ENCODE measurements at places on chromosomes 6 and 20.

DNA sequence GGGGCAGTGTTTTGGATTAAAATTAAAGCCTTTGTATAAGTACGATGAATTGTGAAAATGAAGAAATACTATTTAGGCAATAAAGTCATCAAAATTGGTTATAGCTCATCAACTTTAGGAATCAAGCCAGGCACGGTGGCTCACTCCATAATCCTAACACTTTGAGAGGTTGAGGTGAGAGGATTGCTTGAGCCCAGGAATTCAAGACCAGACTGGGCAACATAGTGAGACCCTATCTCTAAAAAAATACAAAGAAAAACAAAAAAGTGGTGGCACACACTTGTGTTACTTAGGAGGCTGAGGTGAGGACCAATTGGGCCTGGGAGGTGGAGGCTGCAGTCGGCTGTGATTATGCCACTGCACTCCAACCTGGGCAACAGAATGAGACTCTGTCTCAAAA is 8.5 kb upstream of the RHAG start:
- no peak for DNase-seq

- peak; percentile 19 for DNase-seq
Observed at GRCh38 chr6:64477391-64477790, 841.8 kb downstream of the PHF3 start.

GRCh38 chr6:56655996-56656395 is 13.3 kb upstream of the DST start:
- no peak for DNase-seq

GRCh38 chr6:2190661-2191389 is 54.6 kb downstream of the GMDS start:
- no peak for DNase-seq

- no peak for DNase-seq
Observed at GRCh38 chr6:116314878-116315277, 35.1 kb upstream of the TSPYL1 start.

DNA sequence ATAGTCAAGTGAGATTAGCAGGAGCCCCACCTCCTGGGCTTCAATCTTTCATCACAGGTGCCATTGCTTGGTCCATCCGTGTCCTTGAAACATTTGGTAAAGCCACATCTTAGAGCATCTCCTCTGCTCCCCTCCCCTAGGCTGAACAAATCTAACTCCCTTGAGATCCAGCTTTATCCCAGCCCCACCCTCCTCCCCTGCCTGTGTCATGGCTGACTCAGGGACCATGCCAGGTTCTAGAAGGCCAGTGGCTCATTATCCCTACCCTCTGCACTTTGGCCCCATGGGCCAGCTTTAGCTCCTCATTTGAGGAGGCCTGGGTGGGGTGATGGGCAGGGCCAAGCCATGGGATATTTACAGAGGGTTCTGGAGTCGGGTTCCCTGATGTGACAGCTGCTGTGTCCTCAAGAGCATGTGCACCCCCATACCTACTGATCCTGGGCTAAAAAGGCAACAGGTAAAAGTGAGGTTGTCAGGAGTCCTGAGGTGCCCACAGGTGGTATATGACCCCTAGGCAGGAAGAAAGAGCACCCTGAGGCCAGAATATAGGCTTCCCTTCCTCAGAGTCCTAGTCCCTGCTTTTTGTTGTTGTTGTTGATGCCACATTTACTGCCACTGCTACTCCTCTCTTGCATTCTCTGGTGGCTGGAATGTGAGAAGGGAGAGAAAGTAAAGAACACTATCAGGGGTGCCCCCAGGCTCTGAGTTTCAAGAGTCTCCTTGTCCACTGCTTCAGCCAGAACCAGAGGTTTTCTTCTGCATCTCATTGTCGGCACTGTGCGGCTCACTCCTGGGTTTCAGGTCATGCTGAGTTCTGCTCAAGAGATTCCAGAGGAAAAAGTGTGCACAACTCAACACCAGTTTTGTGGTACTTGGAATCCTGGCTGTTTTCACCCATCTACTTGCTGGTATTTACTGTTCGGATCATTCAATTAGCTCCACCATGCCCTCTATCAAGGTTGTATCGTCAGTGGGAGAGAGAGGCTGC is 228.4 kb downstream of the LRFN2 start:
- DNase-seq, result no peak

GRCh38 chr20:32589256-32589655 is 4.1 kb upstream of the NOL4L start:
- no peak for DNase-seq

GRCh38 chr6:7267466-7268091 is 45.4 kb downstream of the SSR1 start:
- DNase-seq, result peak; percentile 89

- DNase-seq, result no peak
Observed at GRCh38 chr20:50737352-50737751, 6.0 kb downstream of the PARD6B start.

GRCh38 chr6:119318730-119319129 is 30.8 kb downstream of the MAN1A1 start:
- no peak for DNase-seq

DNA sequence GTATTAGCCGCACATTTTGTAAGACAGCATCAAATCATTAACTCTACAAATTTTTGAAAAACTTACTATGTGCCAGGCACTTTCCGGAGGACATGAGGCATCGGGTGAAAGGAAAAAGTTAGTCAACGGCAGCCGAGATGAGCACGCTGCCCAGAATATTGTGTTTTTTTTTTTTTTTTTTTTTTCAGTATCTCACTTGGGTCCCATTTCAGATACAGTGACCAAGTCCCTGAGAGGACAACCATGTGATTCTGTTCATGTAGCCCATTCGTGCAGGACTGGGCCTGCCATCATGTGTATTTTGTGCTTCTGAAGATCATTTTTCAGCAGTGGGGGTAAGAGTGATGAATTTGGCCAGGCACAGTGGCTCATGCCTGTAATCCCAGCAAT is 1.3 kb downstream of the SLA2 start:
- DNase-seq, result no peak

DNA sequence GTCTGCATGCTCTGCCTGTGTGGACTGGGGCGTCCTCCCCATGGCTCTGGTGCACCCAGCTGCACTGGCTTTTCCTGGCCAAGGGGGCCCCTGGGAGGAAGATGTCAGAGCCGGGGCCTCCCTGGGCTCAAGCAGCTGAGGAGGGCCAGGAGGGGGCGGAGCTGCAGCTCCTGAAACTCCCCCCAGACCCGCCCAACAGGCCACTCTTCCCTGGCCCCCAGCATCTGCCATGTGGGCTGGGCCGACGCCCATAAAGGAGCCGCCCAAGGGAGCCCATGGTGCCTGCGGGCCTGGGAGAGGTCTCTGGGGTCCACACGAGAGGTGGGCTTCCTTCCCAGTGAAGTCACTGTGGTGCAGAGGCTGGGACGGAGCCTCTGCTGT is 4.0 kb downstream of the RBBP8NL start:
- no peak for DNase-seq

GRCh38 chr6:89599727-89600126 is 38.8 kb downstream of the LYRM2 start:
- DNase-seq, result no peak

DNA sequence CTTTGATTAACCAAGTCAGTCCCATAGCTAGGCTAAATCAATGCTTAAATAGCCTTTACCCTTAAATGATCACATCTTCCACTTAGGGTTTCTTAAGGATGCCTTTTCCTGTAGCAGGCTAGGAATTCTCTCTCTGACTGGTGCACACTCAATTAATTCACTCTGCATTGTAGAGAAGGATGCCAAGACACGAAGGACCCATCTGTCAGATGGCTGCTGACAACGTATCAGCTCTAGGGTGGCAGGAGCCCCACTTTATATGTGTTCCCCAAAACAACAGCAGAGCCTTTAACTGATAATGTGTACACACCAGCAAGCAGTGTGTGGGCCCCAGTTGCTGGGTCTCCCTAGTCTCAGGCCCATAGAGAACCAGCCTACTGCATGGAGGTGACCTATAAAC is 13.3 kb downstream of the GNAS start:
- no peak for DNase-seq

GRCh38 chr6:163984124-163984936 is 569.8 kb downstream of the QKI start:
- DNase-seq, result peak; percentile 68

DNA sequence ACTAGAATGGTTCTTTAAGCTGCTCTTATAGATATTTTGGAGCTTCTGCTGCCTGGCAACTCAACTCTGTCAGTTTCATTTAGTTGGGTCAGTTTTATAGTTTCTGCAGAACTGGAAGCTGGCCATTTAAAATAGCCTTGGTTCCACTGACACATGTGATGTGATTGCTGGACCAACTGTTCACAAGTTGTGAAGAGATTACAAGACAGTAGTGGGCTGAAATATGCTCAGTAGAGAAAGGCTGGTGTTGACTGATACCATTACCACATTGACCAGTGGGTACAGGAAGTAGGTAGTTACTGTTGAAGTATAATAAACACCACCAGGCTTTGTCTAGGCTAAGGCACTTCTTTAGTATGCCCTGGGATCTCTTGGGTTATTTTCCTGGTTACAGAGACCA is 39.0 kb downstream of the BCKDHB start:
- DNase-seq, result no peak

- DNase-seq, result no peak
Observed at GRCh38 chr6:65707126-65707826, at the start of gene EYS. EYS (minus strand) TSS chr6:65707226; CDS start chr6:65495410, 211,816 bp downstream.

DNA sequence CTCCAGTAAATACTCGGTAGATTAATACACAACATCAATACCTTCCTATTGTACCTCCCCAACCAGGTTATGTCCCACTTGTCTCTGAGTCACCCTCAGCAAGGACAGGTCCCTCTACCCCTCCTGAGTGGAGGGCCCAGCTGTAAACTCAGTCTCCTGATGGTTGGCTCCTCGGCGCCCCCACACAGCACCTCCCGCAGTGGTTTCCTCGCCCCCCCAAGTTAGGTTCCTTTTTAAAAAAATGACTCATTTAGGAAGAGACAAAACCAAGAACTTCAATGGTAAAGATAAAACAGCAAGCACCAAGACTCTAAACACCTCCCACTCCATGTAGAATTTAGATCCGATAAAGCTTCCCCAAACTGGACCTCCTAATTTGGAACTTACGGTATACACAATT is 83.5 kb downstream of the TRERF1 start:
- no peak for DNase-seq

- peak; percentile 34 for DNase-seq
Observed at GRCh38 chr20:32945710-32946221, 58.5 kb downstream of the SUN5 start.

DNA sequence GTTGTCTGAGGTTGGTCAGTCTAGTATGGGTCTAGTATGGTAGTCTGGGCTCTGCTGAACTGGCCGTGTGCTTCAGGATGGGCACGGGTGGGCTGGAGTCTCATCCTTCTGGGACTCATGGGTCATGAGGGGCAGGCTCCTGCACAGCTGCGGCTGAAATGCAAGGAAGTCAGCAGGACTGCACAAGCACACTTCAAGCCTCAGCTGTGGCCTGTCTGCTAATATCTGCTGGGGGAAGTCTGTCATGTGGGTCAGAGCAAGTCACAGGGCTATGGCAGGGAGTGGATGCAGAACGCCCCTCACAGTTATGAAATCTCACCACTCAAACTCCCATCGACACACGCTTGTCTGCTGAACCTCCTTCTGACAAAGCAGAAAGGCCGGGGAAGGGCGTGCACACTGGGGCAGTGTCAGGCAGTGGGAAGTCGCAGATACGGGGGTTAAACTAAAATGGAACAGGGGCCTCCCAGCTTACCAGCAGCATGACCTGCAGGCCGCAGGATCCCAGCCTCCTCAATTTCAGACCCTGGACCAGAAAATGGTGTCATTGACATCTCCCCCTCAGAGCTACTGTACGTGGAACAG is 229.5 kb downstream of the SMOC2 start:
- DNase-seq, result no peak

- no peak for DNase-seq
Observed at GRCh38 chr6:14930366-14930989, 315.4 kb upstream of the JARID2 start.

- DNase-seq, result no peak
Observed at GRCh38 chr6:137699031-137699683, 167.9 kb upstream of the TNFAIP3 start.

DNA sequence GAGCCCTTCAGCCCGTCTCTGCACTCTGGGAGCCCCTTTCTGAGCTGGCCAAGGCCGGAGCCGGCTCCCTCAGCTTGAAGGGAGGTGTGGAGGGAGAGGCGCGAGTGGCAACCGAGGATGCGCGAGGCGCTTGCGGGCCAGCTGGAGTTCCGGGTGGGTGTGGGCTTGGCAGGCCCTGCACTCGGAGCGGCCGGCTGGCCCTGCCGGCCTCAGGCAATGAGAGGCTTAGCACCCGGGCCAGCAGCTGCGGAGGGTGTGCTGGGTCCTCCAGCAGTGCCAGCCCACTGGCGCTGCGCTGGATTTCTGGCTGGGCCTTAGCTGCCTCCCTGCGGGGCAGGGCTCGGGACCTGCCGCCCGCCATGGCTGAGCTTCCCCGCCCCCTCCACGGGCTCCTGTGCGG is 49.8 kb downstream of the GMPR start:
- DNase-seq, result no peak

GRCh38 chr6:21354805-21355238 is 238.7 kb upstream of the SOX4 start:
- no peak for DNase-seq

- DNase-seq, result no peak
Observed at GRCh38 chr6:44680202-44680720, 292.8 kb downstream of the CDC5L start.

GRCh38 chr6:167470101-167470835 is 145.4 kb downstream of the TTLL2 start:
- no peak for DNase-seq

All from fibroblast of lung (primary cell).